Epithelial cell of alveolus of lung (primary cell): ENCODE measurements at places on chromosomes 7 and 10. TPM values are rescaled to one million over a fixed set of nuclear protein-coding genes. Genes with fewer than 3 reads are reported as not detected.

Gene ASIC3
- total RNA-seq: 0.13 and 0.96 TPM in 2 replicates

Gene AOAH
- total RNA-seq: not detected in 2 replicates

Gene FOXI2
- not detected in 2 replicates for total RNA-seq

Gene MEOX2
- 0.13 and 59.3 TPM in 2 replicates for total RNA-seq

Gene NPC1L1
- total RNA-seq: 0.24 TPM in 1 of 2 replicates, not detected in the other

Gene OR2A42
- total RNA-seq: not detected in 2 replicates

Gene FZD8
- total RNA-seq: 1.8 and 10.7 TPM in 2 replicates

Gene FHIP2A
- 12.5 and 27.1 TPM in 2 replicates for total RNA-seq

Gene IPMK
- 3.7 and 9.6 TPM in 2 replicates for total RNA-seq

Gene NPSR1
- total RNA-seq: not detected in 2 replicates

Gene CALN1
- total RNA-seq: not detected in 2 replicates

Gene THSD7A
- total RNA-seq: 0.26 and 0.48 TPM in 2 replicates

Gene EN2
- not detected in 2 replicates for total RNA-seq

Gene NRG3
- 0.52 TPM in 1 of 2 replicates, not detected in the other for total RNA-seq
